Stimulated activated CD8-positive, alpha-beta memory T cell treated with anti-CD3 and anti-CD28 coated beads, Interleukin-4, amount 100 ng/mL, for 1 hour (primary cell): ENCODE measurements at places on chromosomes 12 and 14.

DNA sequence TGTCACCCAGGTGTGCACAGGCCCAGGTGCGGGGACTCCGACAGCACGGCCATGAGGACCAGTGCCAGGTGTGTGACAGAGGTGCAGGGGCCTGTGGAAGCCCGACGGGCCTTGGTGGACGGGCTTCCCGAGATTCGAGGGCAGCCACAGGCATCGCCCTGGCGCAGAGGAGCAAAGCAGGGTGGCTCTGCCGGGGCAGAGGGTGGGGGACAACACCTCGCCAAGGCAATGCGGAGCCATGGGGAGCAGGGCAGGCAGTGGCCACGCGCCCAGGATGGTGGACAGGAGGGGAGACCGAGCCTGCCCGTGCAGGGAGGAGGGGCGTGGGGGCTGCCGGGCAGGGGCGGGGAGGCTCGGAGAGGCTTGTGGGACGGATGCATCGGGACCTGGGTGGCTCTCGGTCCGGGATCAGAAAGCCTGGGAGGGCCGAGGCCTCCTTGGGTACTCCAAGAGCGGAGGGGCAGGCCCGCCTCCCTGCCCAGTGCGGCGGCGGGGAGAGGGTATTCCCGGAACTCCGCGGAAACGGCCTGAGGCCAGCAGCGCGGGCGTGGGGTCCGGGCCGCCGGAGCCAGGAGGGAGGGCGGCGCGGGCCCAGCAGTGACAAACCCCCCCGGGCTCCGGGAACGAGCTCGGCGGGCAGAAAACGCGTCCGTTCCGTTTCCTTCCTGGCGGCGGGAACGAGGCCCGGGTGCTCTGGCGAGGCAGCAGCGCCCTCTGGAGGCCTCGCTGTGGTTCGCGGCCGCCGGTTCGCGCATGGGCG, 1.6 kb downstream of the TMEM121 start:
- peak; percentile 60 for DNase-seq

DNA sequence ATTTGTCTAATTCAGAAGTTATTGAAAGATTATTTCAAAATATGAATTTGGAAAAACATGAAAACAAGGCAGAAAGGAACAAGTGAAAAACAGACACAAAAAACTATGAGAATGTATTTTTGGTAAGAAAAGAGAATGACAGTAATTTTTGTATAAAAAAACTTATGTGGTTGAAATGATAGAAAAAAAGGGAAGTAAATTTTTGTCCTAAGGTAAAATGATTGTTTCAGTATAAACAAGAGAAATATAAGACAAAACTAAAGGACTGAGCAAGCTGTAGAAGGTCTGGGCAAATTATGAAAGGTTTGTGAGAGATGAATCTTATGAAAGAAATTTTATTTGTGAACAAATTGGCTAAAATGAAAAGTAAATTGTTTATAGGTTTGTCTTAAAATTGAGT, 44.6 kb downstream of the CEP83 start:
- DNase-seq = no peak

- DNase-seq = no peak
Observed at GRCh38 chr14:44163946-44164345, 343.1 kb downstream of the FSCB start.

GRCh38 chr14:55807053-55807880, 227.3 kb downstream of the KTN1 start:
- peak; percentile 33 for DNase-seq

GRCh38 chr14:98743536-98743935, 528.5 kb downstream of the BCL11B start:
- DNase-seq = no peak

GRCh38 chr14:81423504-81423903, 23.4 kb upstream of the STON2 start:
- DNase-seq = no peak

GRCh38 chr14:22600027-22600426, 1.9 kb downstream of the ABHD4 start:
- no peak for DNase-seq

DNA sequence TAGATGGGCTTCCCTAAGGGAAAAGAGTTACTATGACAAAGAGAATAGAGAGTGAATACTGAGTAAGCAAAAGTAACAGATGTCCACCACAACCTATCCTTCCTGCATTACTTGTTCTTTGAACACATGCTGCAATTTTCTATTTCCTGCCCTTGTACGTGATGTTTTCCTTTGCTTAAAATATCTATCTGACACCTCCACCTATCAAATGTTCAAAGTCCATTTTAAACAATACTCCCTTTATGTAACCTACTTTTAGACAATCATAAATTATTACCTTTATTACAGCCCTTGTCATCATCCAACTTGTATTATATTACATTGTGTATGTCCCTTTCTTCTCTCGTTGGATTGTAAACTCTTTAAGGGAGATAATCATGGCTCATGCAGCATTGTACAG, 147.2 kb upstream of the DYRK2 start:
- no peak for DNase-seq

- DNase-seq = no peak
Observed at GRCh38 chr14:97178781-97179180, 381.6 kb downstream of the VRK1 start.

- no peak for DNase-seq
Observed at GRCh38 chr12:89884952-89885351, 176.3 kb upstream of the ATP2B1 start.

- no peak for DNase-seq
Observed at GRCh38 chr14:104147346-104148125, 9.1 kb downstream of the KIF26A start.

DNA sequence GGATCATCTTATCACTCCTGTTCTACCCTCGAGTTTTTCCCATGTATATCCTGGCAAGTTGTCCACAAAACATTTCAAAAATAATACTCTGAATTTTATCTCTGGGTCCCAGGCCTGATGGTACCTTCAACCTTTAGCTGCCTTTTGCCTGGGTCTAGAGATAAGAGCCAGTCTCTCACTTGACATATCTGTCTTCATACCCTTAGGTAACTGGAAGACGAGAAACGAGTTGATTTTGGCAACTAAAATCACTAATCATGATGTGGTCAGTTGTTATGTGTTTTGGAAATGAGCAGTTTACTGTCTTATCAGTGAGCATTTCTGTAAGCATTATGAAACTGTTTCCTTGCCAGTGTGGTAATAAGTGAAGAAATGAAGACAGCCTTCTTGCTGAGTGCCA, 6.3 kb downstream of the RNF10 start:
- no peak for DNase-seq

- DNase-seq = no peak
Observed at GRCh38 chr12:71270057-71270456, 112.3 kb upstream of the TSPAN8 start.

- DNase-seq = no peak
Observed at GRCh38 chr12:51505360-51506105, 80.9 kb downstream of the SLC4A8 start.

- DNase-seq = no peak
Observed at GRCh38 chr14:69711065-69711464, 55.9 kb upstream of the SRSF5 start.

GRCh38 chr12:123284669-123285068, 13.0 kb upstream of the CDK2AP1 start:
- DNase-seq = no peak

DNA sequence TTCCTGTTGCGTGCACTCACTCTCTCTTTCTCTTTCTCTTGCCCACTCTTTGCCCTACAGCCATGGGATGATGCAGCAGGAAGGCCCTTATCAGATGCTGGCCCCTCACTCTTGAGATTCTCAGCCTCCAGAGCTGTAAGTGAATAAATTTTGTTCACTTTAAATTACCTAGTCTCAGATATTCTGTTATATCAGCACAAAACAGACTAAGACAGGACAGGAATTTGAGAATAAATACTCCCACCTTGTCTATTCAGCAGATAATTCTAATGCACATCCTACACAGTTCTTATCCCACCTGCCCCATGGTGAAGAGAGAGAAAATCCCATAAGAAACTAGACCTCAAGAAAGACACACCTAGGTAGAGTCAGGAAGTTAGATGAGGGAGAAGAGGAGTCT, 25.8 kb upstream of the G2E3 start:
- DNase-seq = no peak

- no peak for DNase-seq
Observed at GRCh38 chr14:50320283-50320682, 8.2 kb downstream of the DMAC2L start.

DNA sequence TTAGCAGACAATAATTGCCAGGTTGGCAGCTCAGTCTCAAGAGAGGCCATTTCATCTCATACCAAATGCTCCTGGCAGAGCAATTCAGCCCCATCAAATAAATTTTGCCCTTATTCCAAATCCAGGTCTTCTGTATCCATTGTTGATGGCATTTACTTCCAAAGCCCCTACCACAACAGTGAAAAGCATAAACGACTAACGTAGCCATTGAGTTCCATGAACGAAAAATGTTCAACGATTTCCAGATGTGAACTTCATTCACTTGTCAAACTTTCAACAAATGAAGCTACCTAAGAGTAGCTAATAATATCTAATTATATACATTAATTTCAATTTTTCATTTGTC, 3.0 kb upstream of the GCN1 start:
- DNase-seq = no peak

DNA sequence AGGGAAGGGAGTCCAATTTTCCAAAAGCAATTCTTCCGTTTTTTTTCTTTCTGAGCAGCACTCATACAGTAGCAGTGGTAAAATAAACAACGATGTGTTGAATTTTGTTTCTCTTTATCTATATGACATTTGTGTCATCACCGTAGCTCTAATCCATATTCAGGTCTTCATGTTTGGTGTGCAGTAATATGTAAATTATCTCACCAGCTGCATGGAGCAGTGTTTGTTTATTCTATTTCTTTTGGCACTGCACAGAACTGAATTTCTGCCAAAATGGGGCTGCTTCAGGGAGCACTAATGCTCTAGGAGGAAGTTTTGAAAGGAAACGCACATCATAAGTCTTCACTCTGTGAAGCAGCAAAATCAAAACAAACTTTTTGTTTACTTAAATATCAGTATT, 130.0 kb upstream of the NPAS3 start:
- DNase-seq = no peak

GRCh38 chr12:64608901-64609535, 1.3 kb upstream of the RASSF3 start:
- no peak for DNase-seq

GRCh38 chr12:26941215-26941594, 2.9 kb downstream of the FGFR1OP2 start:
- no peak for DNase-seq

GRCh38 chr12:1504895-1505311, 89.5 kb downstream of the FBXL14 start:
- no peak for DNase-seq

DNA sequence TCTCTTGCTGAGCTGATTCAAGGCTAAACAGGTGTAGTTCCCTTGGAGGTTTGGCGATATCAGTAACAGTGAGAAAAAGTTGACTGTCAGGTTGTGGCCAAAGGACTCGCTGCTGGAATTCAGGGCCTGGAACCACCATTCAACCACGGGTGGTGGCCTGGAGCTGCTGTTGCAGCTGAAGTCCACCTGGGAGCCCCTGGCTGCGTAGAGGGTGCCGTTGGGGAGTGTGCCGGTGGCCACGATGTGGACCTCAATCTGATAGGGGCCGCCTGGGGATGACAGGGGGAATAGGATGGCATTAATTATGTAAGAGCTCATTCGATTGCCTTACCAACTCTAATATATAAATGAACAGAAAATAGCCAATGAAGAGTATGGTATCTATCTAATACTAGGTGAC, 21.2 kb upstream of the WSB2 start:
- no peak for DNase-seq

GRCh38 chr14:92740440-92740839, 8.0 kb downstream of the LGMN start:
- no peak for DNase-seq
